GF-D8 (cell line): ENCODE measurements at places on chromosomes 13 and 19.

DNA sequence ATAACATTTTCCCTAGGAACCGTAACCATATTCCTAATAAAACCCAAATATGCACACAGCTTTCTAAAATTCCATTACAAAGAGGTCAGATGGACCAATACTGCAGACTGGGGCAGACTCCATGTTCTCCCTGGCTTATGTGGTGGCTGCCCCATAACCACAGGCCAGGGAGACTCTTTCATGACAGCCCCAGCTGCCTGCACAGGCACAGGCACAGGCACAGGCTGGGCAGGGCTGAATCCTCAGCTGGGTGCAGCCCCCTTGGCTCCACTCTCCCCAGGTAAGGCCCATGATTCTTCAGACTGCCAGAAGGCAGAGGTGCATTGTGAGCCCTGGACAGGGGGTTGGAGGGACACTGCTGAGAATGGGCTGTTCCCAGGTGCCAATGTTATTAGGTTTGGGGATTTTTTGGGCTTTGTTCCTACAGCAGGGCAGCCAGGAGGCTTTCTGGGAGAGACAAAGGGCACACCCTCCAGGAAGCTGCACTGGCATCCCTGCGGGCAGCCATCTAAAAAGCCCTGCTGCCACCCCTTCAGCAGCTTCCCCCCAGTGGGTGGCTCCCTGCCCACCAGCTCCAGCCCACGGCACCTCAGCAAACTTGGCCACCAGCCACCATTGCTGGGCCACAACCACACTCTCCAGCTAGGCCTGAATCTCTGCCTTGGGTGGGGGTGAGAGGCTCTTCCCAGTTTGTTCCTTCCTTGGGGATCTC, 20.0 kb downstream of the DOCK9 start:
- DNase-seq = no peak

- DNase-seq = no peak
Observed at GRCh38 chr19:46429999-46430398, 1.3 kb upstream of the PNMA8C start.

DNA sequence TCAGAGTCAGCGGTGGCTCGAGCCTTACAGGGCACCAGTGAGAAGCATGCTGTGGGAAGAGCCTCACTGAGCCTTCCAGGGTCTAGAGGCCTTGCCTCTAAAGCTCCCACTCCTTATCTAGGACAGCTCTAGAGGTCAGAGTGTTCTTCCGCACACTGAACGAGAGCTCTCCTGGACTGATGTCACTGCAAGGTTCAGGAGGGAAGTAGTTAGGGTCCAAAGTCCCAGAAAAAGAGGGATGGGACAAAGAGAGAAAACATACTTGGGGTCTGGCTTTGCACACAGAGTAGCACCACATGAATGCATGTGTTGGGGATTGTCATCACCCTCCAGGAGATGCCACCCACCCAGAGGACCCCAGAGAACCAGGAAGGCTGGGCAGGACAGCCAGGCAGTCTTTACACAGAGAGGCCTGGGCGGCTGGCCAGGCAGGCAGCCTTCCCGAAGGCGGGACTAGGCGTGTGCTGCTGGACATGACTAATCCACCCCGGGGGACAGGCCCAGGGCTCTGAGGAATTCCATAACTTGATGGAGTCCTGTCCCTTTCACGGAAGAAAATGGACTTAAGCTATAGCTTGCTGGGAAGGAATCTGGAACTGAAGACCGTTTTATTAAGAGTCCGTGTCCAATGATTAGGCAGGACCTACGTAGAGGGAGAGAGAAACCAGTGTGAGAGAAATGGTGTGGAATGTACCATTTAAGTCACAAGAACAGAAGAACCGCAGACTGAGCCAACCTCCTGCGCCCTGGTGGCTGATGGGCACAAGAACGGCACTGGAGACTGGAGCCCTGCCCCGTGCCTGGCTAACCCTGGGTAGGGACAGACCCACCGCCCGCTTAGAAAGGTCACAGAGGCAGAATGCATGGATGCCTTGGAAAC, 16.6 kb upstream of the EPHX3 start:
- no peak for DNase-seq

DNA sequence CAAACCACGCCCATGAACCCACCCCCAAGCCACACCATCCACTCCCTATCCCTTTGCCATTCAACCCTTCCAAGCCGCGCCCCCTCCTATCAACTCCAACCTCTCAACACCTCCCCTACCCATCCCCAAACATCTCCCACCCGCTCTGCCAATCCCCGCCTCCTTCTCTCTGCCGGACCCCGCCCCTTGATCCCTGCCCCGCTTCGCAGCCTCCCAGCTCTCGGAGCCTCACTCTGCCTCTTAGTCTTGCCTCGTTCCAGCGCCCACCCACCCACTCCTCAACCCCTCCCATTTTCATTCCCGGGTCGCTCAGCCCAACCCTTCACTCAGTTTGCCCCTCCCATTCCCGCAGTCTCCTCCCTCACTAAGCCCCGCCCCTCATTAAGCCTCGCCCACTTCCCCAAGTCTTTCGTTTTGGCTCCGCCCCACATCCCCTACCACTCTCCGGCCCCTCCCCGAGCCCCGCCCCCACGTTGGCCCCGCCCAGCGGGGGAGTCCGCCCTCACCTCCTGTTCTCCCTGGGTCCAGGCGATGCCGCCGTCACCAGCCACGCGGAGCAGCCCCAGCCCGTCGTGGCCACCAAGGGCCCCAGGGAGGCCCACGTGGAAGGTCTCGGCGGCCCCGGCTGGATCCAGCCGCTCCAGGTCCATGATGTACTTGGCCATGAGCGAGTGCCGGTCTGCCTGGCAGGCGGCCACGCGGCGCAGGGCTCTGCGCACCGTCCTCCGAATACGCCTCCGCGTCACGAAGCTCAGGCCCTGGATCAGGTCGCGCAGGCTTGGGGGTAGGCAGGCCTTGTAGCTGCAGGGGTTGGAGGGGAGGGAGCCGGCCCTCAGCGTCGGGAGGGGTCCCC, 5.7 kb downstream of the JAK3 start:
- no peak for DNase-seq

DNA sequence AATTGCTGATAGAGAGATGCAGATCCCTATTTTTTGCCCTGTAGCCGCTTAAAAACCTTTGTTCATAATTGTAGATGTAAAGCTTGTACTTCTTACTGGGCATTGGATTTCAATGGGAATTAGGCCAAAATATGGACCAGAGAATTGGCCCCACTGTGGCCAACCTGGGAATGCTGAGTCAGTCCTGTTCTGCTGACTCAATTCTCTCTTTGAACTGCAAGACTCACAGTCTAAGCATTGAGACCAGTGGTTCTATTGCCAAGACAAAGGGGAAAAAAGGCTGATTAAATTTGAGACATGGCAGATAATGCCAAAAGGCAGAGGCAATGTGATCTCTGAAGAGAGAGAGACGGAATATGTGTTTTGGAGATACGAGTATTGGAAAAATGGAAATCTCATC, 72.5 kb upstream of the UBL3 start:
- no peak for DNase-seq

DNA sequence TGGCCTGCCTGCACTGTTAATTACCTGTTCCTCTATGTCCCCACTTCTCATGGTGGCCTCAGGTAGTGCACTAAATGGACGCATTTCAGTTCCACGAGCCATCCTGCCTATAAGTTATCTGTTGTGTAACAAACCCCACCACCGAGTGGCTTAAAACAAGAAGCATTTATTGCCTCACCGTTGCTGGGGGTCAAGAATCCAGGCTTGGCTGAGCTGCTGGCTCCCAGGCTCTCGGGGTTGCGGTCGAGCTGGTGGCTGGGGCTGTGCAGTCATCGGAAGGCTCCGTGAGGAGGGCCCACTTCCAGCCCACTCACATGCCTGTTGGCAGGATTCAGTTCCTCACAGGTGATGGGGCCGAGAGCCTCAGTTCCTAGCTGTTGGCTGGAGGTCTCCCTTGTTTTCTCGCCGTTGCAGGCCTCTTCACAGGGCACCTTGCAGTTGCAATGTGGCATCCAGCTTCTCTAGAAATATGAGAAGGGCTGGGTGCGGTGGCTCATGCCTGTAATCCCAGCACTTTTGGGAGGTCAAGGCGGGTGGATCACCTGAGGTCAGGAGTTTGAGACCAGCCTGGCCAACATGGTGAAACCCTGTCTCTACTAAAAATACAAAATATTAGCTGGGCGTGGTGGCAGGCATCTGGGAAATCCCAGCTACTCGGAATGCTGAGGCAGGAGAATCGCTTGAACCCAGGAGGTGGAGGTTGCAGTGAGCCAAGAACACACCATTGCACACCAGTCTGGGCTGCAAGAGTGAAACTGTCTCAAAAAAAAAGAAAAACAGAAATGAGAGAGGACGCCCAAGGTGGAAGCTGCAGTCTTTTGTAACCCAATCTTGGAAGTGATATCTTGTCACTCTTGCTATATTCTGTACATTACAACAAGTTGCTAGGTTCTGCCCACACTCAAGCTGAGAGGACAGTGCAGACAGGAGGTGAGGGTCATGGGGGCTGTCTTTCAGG, 6.5 kb upstream of the PTOV1 start:
- no peak for DNase-seq

GRCh38 chr13:101996954-101997353, 404.9 kb downstream of the FGF14 start:
- no peak for DNase-seq

DNA sequence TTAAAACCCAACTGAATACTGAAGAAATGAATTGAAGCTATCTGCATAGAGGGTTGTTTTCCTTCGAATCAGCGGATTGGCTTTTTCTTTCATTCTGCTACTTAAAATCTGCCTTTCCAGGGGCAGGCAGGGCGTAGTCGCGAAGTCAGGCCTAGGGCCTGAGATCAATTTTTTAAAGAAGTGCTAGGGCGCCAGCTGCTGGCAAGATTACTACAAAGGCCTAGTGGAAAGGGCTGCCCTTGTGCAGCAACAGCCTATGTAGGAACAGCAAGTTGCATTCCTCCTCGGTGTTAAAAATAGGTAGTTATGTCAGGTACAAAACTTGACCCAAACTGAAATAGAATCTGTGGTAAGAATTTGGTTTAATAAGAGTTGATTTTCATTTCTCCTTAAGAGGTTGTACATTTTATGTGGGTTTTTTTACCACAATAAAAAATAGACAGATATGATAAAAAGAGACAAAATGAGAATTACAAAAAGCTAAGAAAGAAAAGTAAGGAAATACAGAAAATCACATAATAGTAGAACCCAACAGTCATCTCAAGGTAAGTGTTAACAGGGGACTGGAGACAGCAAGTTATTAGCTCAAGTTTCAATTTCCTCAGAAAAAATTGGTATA, 9.5 kb upstream of the URAD start:
- peak; percentile 71 for DNase-seq

DNA sequence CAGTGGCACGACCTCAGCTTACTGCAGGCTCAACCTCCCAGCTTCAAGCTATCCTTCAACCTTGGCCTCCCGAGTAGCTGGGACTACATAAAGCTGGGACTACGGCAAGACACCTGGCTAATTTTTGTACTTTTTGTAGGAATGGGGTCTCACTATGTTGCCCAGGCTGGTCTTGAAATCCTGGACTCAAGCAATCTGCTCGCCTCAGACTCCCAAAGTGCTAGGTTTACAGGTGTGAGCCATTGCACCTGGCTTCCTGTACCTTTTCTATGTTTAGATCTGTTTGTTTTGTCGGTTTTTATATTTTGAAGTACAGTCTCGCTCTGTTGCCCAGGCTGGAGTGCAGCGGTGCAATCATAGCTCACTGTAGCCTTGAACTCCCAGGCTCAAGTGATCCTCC, 17.5 kb upstream of the TICAM1 start:
- DNase-seq = no peak

DNA sequence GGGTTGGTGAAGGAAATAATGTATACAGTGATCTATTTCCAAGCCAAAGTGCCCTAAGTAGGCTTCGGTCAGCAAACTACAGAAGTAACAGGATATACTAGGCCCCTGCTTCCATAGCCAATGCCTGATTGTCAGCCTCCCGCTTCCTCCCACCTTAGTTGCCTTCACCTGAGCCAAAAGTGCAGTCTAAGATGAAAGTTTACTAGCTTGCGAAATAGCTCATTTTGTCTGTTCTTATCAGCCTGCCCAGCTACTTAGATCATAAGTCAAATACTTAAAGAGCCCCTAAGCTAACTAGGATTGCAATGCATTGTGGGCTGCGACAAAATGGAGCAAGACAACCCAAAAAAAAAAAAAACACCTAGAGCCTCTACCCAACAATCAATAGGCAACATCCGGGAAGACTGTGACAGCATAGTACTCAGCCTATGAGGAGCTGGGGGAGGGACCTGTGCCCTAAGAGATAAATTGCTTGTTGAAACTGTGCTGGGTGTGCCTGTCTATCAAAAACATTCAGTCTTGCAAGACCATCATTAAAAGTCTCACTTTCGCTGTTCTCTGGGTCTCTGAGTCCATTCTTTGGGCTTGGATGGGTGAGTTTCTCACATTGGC, 454.7 kb upstream of the TSHZ3 start:
- no peak for DNase-seq

GRCh38 chr19:1520203-1520780, 3.6 kb upstream of the PLK5 start:
- DNase-seq = no peak

- DNase-seq = no peak
Observed at GRCh38 chr19:2602391-2603181, 99.9 kb downstream of the GNG7 start.

DNA sequence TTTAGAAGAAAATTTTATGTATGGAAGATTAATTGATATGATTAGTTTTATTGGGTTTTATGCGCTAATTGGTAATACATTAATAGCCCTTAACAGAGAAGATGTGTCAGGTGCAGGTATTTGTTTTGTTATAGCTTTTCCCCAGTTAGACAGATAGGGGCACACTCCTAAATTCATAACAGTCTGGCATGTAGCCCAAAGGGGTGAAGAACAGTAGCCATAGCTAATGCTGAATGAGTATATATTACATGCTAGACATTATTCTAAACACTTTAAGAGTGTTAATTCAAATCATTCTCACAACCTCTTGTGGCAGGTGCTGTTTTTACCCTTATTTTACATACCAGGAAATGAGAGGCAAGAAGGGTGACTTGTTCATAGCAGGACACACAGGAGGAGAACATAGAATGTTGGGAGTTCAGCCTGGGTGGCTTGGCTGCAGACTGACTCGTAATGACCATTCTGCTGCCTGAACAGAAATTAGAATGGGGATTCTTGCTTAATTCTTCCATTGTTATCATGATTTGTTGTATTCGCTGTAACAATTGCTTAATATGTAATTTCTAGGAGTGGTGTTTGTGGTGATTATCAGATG, 20.1 kb downstream of the PCCA start:
- no peak for DNase-seq

DNA sequence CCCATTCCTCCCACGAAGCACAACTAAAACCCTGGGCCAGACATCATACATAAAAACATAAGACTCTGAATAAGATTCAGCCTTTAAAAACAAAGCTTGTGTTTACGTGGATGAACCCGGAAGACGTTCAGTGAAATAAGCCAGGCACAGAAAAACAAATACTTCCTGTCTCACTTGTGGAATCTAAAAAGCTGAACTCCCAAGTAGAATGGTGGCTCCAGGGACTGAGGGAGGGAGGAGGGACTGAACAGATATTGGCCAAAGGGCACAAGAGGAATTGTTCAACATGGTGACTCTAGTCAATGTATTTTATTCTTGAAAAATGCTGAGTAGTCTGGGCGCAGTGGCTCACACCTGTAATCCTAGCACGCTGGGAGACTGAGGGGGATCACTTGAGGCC, 35.7 kb upstream of the TPM4 start:
- no peak for DNase-seq
